Activated naive CD4-positive, alpha-beta T cell (primary cell): ENCODE measurements at places on chromosomes 2 and 18.

DNA sequence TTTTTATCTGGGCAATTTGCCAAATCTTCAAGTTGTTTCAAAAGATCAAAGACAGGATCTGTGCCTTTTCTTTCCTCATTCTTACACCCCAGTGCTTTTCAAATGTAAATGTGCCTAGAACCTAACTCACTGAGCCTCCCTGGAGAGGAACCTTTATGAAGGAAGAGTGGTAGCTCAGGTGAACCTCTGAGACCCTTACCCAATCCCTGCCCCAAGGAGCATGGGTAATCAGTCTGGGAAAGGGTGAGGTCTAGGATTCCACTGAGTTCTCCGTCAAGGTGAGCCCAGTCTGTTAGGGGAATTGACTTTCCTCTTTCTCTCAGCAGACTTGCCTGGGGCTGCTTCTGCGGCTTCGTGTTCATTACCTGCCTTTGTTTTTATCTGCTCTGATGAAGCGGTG lies 88.1 kb upstream of the MAP4K4 start:
- DNase-seq = no peak

- no peak for DNase-seq
Measured at GRCh38 chr18:49486606-49486952, 455 bp downstream of the C18orf32 start.

DNA sequence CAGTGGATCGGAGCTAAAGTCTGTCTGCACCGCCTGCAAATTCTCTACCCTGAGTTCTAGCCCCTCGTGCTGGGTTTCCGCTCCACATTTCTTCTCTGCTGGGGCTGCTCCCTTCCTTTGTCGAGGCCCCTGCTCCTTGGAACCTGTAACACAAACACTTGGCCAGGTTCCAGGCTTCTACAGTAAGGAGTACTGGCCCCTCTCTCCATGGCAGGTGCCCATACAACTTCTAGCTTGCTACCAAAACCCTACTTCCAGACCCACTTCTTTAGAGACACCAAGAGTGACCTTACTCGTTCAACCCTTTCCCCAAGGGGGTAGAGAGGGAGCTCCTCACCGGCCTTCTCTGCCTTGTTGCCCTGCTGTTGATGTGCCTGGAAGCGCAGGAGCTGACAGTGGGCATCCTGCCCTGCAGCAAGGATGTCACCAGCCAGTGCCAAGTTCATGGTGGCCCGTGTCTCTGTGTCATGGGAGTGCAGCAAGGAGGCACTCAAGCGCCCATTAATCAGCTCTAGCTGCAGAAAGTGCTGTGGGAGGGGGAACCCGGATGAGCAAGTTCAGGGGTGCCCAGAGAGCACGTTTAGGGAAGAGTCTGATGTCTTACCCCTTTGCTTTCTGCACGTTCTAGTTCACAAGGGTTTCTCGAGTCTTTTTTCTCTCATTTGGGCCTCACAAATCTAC lies 1.1 kb downstream of the PREB start:
- no peak for DNase-seq

GRCh38 chr2:166350525-166350924 lies 25.2 kb downstream of the SCN9A start:
- no peak for DNase-seq

DNA sequence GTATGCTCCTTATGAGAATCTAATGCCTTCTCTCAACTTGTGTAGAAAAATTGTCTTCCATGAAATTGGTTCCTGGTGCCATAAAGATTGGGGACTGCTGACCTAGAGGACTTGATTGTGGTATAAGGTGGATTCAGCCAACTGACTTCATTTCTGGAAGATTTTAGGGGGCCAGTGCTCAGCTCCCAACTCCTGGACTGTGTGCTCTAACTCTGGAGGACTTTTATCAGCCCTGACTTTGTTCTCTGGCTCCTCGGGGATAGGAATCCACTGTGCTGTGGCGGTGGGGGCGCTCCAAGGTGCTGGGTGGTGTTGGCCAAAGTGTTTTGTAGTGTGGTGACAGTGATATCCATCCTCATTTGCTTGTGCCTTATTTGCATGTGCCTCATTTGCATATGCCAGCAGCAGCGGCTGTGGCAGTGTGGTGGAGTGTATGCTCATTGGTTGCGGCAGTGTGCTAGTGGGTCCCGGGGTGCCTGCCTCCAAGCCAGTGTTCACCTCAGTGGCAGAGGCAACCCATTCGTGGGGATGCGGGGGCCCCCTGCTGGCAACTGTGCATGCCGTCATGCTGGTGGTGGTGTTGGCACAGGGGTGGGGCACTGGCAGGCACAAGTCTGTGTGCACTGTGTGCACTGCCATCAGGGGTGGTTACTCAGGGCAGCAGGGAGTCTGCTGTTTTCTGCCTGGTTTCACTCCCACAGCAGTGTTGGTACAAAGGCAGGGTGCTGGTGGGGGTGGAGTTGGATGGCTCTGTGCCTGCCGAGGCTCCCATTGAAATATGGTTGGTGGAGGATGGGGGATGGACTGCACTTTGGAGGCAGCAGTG lies 19.6 kb downstream of the EHBP1 start:
- no peak for DNase-seq

- no peak for DNase-seq
Measured at GRCh38 chr2:203427061-203427460, 98.9 kb downstream of the ABI2 start.

- DNase-seq = no peak
Measured at GRCh38 chr18:11134940-11135339, 14.4 kb downstream of the PIEZO2 start.

DNA sequence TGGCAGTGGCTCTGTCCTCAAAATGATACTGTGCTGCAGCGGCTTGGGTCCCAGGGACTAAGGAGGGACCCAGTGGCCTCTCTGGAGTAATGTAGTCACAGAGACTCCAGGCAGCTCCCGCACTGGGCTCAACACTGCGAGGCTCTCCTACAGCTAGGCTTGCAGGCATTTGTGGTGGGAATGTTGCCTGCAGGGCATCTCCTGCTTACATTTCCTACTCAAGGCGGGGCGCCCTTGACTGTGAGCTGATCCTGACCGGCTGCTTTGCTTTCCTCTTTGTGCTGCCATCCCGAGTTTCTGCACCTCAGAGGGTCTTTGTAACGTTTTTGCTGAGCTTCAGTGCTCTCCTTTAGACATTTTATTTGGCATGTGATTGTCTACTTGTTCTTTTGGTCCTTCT lies 177.4 kb upstream of the FN1 start:
- no peak for DNase-seq

DNA sequence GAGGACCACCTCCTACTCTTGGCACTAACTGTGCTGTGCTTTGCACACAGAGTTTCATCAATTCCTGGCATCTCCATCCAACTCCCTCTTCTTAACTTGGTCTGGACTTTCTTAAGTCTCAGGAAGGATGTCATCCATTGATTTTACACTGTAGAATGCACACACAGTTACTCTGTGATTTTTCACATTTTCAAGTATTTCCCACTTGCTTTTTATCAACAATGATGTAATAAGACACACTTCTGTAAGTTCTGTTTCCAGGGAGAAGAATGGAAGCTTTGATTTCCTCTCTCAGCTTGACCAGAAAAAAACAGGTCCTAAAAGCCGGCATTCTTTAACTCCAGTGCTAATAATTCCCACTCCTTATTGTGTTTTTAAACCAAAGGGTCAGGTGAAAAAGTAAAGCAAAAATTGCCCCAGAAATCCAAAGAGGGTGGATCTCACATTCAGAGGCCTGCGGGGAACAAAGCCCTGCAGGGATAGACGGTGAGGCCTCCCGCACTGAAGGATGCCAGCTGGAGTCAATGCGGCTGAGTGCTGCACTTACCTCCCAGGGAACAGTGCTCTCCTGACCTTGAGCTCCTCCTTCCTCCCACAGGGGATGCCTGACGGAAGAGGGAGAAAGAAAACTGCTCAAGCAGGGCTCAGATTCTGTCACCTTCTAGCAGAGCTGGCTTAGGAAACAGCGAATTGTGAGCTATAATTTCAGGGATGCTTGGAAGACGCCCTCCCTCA lies 83.1 kb downstream of the PDCL3 start:
- no peak for DNase-seq

DNA sequence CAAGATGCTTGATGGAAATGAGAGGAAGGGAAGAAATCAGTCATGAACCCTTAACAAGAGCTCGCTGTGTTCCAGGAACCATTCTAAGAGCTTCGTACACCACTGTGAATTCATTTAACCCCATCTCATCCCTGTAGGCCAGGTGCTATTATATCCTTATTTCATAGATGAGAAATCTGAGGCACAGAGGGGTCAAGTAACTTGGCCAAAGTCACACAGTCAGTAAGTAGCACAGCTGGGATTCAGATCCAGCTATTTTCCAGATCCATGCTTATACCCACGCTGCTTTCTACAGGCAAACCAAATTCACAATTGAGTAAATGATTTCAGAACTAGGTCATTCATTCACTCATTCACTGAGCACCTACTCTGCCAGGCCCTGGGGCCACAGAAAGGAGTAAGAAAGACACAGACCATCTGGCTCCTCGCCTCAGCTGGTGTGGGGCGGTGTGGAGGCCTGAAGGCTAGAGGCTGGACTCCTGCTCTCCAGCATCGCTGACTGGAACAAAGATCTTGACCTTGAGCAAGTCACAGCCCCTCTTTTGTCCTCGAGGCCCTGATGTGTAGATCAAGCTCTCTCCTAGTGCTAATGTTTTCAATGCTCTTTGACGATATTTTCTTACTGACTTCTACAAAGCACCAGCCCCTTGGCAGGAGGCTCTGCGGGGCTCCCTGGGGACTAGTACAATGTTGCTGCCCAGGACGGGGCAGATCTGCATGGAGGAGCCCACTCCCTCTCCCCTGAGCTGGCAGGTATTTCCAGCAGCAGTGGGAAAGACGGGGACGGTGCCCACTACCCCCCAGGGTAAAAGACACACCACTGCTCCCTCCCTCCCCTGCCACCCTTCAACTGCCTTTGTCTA lies 26.5 kb downstream of the STEAP3 start:
- DNase-seq = no peak

GRCh38 chr18:28153485-28154065 lies 23.4 kb downstream of the CDH2 start:
- DNase-seq = no peak

GRCh38 chr2:37648331-37649011 lies 23.0 kb downstream of the CDC42EP3 start:
- DNase-seq = no peak

DNA sequence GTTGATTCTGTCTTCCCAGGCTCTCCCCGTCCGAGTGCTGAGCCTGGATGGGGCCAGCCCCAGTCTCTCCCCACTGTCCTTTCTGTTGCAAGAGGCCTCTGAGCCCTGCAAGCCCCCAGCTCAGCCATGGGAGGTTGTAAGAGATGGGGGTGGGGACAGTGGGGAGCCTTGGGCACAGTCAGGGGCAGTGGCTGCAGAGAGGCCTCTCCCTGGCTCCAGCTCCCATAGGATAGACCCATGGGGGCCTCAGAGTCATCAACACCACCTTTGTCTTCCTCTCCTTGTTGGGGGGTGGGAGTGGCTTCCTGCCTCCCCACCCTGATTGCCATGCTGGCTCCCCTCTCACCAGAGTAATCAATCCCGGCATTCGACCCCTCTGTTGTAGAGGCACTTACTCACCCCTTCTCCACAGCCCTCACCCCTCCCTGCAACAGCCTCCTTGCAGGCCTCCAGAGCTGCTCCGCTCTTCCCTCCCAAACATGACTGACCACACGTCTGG lies 37.5 kb upstream of the NPAS2 start:
- DNase-seq = no peak

GRCh38 chr2:85156619-85157018 lies 23.4 kb downstream of the TCF7L1 start:
- no peak for DNase-seq

DNA sequence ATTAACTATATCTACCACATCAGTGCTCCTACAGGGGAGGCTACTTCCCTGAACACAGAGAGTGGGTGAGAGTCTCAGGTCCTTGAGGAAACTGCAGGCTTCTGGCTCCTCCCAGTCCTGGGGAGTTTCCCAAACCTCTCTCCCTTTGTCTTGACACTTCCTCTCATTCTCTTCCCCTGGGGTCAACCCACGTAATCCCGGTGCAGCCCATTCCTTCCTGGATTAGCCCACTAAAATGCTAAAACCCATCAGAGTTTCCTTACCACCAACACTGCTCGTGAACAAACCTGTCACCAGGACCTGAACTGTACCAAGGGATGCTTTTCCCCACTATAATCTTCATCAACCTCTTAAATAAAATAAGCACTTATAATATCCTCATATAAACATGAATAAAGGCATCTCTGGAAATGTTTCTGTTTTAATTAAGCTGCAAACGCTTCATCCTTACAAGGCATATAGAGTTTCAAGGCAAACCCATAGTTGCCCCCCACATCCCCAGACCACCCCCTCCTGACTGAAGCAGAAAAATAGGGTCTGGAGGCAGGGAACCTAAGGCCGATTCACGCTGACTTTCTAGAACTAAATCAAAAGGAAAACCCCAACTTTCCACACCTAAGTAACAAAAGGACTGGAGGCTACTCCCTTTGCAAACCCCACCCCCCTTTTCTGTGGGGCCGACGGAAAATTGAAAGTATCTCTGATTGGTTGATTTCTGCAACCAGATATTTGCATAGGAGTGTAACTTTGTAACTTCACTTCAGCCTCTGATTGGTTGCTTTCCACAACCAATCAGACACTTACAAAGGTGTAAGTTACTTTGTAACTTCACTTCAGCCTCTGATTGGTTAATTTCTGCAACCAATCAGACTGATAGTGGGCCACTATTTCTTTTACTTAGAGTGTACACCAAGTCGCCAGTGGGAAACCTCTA lies 19.0 kb downstream of the TMSB10 start:
- DNase-seq = no peak

GRCh38 chr2:127175041-127175721 lies 44.9 kb downstream of the CYP27C1 start:
- DNase-seq = no peak

DNA sequence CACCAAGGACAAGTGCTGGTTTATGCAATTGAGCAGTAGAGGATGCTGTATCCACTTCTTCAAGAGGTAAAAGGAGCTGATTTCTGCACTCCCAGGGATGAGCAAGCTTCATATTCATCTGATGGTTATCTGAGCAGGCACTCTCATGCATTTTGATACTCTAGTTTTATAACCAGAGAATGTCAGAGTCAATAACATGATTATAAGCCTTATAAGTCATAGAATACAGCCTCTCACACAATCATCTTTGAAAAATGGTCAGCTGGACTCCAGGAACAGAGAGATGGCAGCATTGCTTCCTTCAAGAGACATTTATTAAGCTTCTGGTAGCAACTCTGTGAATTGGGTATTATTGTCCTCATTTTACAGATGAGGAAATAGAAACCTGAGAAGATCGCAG lies 167.1 kb downstream of the SLC8A1 start:
- DNase-seq = no peak

GRCh38 chr2:181949047-181949446 lies 36.6 kb upstream of the PPP1R1C start:
- DNase-seq = no peak

- no peak for DNase-seq
Measured at GRCh38 chr2:58047961-58048360, 1.4 kb downstream of the VRK2 start.

DNA sequence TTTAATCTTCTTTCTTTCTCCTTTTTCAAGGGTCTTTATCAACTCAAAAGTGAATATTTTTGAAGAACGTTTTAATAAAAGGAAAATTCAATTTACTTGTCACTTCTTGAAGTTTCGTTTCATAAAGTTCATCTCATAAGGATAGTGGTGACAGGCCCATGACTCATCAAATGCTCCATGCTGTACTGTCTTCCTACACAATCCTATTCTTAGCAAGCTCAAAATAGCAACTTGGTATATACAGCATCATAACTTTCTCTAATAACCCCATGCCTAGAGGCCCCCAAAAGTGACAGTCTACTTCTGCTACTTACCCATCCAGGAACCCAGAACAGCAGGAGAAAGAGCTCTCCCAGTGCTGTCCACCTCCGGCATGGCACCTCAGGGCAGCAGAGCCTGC lies 7.7 kb downstream of the FBXO15 start:
- DNase-seq = no peak

GRCh38 chr2:143732871-143733270 lies 603.7 kb downstream of the ARHGAP15 start:
- DNase-seq = no peak
